Common myeloid progenitor, CD34-positive (primary cell): ENCODE measurements at places on chromosomes 1 and 21.

DNA sequence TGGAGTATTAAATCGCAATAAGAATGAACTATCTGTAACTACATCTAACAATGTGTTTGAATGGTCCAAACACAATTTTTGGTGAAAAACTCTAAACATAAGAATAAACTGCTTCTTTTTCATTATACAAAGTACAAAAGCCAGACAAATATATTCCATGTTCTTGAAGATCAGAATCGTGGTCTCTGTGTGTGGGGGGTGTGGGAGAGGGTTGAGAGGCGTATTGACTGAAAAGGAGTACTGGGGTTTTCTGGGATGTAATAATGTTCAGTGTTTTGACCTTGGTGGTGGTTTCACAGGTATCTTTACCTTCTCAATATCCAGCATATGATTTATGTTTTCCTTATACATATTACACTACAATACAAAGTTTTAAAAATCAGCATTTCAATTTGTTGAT is 764 bp upstream of the CFH start:
- no peak for DNase-seq

- DNase-seq = no peak
These were observed 31.1 kb downstream of the AHDC1 start for GRCh38 chr1:27572679-27573426.

GRCh38 chr1:156167536-156167935 is 14.2 kb downstream of the SEMA4A start:
- no peak for DNase-seq

- DNase-seq = no peak
These were observed 17.4 kb upstream of the PADI4 start for GRCh38 chr1:17290553-17290952.

DNA sequence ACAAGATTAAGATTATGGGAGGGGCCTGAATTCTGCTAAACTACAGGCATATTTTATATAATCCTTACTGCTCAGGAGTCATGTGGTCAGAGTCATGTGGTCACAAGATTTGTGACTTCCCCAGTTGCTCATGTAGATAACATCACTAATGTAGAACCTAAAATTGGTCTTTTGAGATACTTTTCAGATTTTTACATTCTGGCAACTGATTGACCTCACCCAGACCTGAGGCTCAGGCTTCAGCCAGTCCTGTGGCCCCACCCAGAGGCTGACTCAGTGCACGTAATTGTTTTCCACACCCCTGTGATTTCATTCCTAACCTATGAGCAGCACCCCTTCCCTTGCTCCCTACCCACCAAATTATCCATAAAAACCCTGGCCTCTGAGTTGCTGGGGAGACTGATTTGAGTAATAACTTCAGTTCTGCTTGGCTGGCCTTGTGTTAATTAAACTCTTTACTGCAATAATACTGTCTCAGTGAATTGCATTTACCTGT is 41.7 kb upstream of the ZNF326 start:
- DNase-seq = peak; percentile 48

GRCh38 chr1:48943393-48943792 is 166.7 kb upstream of the BEND5 start:
- DNase-seq = no peak

DNA sequence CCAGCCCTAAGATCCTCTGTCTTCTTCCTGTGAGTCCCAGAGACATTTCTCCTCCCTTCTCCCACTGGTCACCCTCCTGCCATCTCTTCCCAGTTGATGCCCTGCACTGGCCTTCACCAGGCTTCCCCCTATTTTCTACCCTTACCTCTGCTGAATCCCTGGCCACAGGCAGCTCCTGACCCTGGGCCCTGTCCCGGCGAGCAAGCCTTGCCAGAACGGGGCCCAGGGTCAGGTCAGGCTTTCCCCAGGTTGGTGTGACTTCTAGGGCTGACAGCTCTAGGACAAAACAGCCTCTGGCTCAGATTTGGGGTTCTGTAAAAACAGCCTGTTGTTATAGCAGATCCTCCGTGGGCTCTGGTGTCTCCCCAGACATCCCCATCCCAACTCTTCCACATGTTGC is 52.7 kb upstream of the A3GALT2 start:
- no peak for DNase-seq

- DNase-seq = peak; percentile 71
These were observed 13.1 kb downstream of the STK40 start for GRCh38 chr1:36372617-36373016.

GRCh38 chr1:28062806-28063205 is 25.6 kb downstream of the EYA3 start:
- peak; percentile 19 for DNase-seq

DNA sequence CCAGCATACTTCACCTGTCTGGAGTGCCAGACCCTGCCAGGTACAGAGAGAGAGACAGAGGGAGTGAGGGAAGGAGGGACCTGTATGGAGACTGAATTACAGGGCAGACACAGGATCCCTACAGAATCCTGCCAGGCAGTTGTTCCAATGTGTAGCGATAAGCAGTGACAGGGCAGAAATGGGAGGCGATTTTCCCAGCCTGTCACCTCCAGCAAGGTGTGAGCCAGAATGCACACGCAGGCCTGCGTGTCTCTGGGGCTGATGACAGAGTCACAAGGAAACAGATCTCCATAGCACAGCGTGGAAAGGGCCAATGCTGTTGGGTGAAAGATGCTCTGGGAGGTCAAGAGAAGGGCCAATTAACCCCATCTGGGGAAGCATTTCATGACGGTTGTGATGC is 111.3 kb downstream of the HIVEP3 start:
- no peak for DNase-seq

DNA sequence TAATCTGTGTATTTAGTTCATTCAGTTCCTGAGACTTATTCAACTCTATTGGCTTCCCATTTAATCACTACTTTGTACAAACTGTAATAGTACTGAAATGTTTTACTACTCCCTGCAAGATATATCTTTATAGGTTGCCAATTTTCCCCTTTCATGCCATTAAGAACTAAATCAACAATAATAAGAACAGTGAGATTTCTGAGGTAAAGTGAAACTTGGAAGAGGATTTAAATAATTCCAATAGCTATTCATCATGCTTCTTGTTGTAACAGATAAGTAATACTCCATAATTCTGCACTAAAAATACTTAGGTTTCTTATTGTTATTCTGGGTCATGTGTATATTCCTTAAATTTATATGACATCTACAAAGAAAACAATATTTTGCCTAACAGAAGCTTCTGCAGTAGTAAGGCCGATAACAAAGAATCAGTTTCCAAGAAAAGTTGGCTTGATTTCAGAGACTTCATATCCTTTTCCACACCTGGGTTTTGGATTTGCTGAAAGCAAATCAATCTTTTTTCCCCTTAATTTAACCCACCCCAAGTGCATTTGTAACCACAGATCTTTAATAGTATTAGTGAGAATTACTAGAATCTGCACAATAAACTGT is 258.3 kb downstream of the FAF1 start:
- DNase-seq = no peak

- no peak for DNase-seq
These were observed 72.7 kb upstream of the TINAGL1 start for GRCh38 chr1:31503570-31503969.

DNA sequence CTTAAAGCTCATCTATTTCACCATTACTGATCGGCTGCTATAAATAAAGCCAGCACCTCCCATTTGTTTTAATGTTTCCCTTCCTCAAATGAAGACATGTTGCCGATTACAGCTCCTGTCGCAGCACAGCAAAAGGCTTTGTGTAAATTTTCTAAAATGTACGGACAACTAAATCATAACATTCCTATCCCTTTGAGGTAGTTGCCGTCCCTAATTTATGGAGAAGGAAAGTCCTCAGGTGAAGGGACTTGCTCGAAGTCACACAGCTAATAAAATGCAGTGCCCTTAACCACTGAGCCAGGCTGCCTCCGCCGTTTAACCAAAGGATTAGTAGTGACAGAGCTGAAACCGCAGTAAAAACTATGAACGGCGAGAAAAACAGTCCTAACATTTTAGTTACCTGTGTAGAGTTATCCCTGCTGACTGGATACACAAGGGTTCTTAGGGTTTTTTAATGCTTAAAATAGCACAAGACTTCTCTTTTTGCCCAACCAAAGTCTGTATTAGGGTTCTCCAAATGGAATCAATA is 871 bp downstream of the PINK1 start:
- peak; percentile 50 for DNase-seq

- no peak for DNase-seq
These were observed 30.7 kb downstream of the DMBX1 start for GRCh38 chr1:46520063-46520911.
